Adipocyte (in vitro differentiated cells): ENCODE measurements at places on chromosomes 3 and 15.

- DNase-seq, result no peak
These were observed 13.0 kb downstream of the GLB1 start for GRCh38 chr3:33083958-33084357.

DNA sequence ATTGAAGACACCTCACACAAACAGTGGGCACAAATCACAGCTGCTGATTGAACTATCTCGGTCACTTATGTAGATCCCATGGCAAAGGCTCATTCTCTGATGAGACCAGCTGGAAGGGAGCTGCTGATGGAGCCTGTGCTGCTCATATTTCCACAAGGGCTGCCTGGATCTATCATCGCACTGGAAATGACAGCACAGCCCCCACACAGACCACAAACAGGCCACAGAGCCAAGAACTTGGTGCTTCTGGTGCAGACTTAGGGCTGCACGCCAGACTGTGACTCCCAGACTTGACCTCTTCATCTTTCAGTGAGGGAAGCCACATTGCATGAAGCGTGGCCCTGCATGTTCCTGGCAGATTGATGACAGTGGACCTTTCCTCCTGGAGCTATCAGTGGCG lies 197.6 kb downstream of the MINAR1 start:
- DNase-seq, result no peak

DNA sequence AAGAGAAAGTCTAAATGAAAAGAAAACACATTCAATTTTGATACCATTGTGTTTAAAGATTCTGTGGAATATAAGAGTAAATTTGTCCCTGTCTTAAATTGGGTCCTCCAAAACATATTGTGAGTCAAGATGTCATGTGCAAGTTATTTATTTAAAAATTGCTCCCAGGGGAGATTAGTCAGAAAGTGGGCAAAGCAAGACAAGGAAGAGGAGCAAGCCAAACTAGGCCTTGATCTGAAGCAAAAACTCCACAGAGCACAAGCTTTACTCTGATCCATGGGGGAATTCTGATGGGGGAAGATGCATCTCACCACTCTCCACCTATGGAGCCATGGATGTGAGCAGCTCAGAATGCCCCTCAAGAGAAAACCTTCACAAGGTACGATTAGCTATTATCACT lies 342.8 kb upstream of the IL12A start:
- peak; percentile 29 for DNase-seq

DNA sequence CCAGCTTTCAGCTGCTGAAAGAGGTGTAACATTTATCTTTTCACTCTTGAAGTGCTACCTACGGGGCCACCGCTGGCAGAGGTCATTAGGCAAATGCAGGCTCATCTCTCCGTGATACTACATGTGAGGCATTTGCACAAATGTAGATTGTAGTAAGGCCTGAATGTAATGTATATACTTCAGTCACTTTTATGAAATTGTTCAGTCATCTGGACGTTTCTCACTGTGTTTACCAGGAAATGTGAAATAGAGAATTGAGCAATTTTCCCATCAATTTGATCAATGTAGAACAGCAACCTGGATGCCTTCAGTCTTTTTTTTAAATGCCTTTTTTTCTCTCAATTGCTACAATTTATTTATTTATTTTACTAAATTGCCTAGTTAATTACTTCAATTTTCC lies 368.3 kb upstream of the AZI2 start:
- no peak for DNase-seq

- DNase-seq, result peak; percentile 16
These were observed 200.5 kb downstream of the GOLGA6L6 start for GRCh38 chr15:20340931-20341661.

GRCh38 chr15:56244038-56244810 lies 545 bp upstream of the RFX7 start:
- peak; percentile 81 for DNase-seq

DNA sequence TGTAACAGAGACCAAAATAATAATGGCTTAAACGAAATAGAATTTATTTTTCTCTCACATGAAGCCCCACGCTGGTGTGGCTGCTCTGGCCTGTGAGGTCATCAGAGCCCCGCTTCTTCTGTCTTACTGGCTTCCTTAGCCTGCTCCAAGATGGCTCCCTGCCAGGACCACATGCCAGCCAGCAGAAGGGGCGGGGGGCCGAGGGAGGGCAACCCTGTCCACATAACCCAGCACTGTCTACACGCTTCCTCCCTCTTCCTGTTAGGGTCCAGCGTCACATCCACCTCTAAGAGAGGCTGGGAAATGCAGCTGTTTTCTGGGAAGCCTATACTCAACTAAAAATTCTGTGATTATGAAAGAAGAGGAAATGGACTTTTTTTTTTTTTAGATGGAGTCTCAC lies 107.9 kb upstream of the DLG1 start:
- DNase-seq, result no peak

DNA sequence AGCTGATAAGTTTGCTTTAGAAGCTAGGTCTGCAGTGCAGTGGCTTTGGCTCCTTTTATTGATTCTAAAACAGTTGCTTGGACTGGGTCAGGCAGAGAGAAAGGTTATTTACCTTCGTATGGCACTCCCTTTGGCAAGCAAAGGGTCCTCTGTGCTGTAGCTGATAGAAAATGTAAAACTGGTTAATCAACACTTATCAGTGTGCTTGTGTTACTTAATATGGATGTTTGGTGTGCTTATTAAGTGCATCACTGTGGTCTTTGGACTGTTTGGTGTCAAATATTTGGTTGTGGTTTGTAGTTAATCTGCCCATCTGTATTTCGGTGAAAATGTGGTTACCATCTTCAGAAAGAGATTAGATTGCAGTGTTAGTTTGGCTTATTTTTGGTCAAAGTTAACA lies 16.0 kb downstream of the UBE2E2 start:
- DNase-seq, result no peak

GRCh38 chr3:38560284-38560683 lies 64.1 kb downstream of the EXOG start:
- no peak for DNase-seq

- no peak for DNase-seq
These were observed 10.9 kb upstream of the CHAC1 start for GRCh38 chr15:40942337-40942854.

DNA sequence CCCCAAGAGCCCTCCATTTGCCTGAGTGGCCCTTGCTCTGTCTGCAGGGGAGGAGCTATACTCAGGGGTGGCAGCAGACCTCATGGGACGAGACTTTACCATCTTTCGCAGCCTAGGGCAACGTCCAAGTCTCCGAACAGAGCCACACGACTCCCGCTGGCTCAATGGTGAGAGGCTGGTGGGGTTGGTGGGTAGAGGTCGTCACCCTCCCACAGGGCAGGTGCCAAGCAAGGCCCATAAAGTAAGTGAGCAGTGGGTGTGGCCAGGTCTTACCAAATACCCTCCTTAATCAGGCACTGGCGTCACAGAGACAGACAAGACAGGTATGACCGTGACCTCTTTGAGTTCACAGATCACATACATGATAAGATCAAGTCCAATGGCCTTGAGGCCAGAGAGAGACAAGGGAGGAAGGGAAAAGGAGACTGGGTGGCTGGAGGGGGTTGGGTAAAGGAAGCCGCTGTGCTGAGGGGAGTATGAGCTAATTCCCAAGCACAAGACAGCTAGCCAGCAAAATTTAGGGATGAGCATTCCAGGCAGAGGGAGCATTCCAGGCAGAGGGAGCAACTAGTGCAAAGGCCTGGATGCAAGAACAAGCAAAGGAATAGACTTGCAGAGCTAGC lies 2.5 kb downstream of the SEMA3B start:
- no peak for DNase-seq

GRCh38 chr3:34396288-34396687 lies 597.9 kb downstream of the PDCD6IP start:
- DNase-seq, result no peak

DNA sequence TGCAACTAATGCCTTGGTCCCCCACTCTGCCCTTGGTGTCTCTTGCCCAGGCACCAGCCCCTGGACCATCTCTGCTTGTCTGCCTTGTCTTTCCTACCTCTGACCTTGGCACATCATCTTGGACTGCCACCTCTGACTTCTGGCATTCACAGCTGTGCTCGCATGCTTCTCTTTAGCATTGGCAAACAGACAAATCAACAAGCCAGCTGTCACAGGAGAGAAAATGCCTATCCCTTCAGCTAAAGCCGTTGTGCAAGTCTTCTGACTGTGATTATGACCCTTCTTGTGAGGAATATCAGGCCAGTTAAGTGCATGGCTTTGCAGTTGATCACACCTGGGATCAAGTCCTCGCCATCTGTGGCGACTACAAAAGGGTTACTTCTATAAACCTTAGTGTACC lies 84.6 kb downstream of the PRICKLE2 start:
- DNase-seq, result no peak

- DNase-seq, result peak; percentile 22
These were observed 107.0 kb downstream of the RPLP1 start for GRCh38 chr15:69559440-69560190.

- no peak for DNase-seq
These were observed 43.1 kb downstream of the PEAK1 start for GRCh38 chr15:77376770-77377169.

GRCh38 chr3:160129459-160130061 lies 95.7 kb upstream of the C3orf80 start:
- peak; percentile 87 for DNase-seq

- no peak for DNase-seq
These were observed 248.8 kb downstream of the NSUN3 start for GRCh38 chr3:94311651-94312050.

GRCh38 chr3:129650256-129650872 lies 43.9 kb upstream of the PLXND1 start:
- DNase-seq, result peak; percentile 93

DNA sequence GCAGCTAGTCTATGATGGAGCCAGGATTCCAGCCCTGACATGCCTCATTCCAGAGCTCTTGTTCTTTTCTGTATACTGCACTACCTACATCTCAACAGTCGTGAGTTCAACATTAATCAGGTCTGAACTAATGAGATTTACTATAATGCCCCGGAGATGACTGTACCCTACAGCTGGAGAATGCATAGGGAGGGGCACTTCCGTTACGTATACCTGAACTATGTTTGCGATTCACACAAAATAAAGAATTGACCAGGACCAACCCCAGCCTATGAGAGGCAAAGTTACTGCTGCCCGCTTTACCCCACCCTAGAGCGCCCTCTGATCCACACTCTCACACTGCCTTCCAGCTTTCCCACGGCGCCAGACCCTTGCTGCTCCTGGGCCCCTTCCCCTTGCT lies 97.0 kb downstream of the IGF2BP2 start:
- DNase-seq, result no peak
